ENCODE measurements at places on chromosomes 2 and 18.

DNA sequence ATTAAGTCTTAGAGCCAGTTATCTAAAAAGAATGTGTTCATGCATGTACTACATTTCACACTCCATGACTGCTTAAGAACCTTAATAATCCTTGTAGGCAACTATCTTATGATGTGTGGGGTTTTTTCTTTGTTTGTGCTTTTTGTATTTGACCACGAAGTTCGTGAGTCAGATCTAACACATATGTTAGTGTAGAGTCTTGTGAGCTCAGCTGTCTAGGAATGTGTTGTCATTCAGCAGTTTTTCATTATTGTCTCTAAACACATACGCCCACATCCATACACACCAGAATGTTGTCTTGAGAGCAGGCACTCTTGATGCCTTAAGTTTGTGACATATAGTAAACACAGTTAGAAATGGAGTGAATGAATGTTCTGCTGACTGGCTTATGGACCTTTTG, 38.4 kb downstream of the CAB39 start:
- no peak for DNase-seq

DNA sequence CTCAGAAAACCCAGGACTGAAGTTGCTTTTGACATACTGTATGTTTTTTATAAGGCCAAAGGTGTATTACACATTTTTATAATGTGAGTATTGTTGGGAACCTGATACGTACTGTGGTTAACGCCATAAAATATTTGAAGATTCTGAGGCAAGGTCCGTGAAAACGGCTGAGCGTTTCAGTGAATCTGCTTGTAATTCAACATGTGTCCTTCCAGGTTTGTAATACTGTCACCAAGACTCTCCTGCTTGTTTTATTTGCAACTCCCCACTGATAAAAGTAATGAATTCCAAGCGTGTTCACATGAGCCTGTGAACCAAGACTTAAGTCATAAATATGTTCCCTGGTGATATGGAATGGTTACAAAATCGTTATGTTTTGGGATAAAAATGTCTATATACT, 23.9 kb upstream of the FRZB start:
- no peak for DNase-seq

- no peak for DNase-seq
These were observed 188.6 kb upstream of the CDH19 start for GRCh38 chr18:66792466-66792865.

GRCh38 chr2:76938153-76938552, 584.0 kb downstream of the LRRTM4 start:
- DNase-seq: no peak

DNA sequence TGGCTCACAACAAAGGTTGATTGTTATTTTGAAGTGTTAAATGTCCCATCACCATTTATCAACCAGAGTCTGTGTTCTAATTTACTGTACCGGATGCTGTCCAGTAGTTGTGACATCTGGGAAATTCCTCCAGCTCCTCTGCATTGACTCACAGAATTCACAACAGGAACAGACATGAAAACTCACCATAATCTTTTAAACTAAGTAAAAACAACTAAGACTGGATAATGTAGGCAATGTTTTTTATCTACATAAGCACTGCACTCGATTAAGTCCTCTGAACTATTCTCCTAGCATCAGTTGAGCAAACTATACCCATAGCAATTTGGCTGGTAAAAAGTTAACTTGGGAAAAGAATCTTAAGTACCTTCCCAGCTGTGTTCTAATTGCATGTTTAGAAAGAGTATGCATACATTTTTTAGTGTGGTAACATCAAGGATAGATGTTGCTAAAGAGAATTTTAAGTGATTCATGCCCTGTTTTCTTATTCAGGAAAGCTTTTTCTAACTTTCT, 42.9 kb upstream of the MYO1B start:
- no peak for DNase-seq

DNA sequence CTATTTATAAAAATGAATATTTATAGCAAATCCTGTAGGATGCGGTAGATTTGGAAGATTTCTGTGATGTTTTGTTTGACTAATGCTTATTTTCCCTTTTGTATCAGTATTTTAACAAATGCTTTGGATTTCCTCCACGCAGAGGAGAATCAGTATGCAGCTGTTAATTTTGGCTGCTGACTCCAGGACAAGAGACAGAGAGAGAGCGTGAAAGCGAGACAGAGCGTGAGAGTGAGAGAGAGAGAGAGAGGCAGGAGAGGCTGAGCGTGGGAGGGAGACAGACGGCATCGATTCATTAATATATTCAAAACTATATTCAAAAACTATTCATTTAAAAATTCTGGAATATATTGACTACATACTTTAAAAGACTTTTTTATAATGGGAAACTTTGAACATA, 62.5 kb downstream of the RRM2 start:
- no peak for DNase-seq

GRCh38 chr2:204574486-204574885, 29.2 kb downstream of the PARD3B start:
- DNase-seq: no peak

- DNase-seq: no peak
These were observed 68.9 kb upstream of the LTBP1 start for GRCh38 chr2:32877587-32878510.

GRCh38 chr2:7736646-7737305, 819.6 kb downstream of the RNF144A start:
- DNase-seq: no peak

DNA sequence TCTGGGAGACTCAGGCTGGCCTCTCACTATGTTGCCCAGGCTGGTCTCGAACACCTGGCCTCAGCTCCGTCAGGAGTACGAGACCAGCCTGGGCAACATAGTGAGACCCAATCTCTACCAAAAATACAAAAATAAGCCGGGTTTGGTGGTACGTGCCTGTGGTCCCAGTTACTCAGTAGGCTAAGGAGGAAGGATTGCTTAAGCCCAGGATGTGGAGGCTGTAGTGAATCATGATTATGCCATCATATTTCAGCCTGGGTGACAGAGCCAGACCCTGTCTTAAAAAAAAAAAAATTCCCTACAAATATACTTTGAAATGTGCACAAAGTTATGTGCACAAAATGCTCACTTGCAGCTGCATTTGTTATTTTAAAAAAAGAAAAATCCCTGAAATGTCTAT, 26.3 kb upstream of the AGAP1 start:
- no peak for DNase-seq

GRCh38 chr2:213147538-213147937, 3.9 kb downstream of the IKZF2 start:
- DNase-seq: no peak

DNA sequence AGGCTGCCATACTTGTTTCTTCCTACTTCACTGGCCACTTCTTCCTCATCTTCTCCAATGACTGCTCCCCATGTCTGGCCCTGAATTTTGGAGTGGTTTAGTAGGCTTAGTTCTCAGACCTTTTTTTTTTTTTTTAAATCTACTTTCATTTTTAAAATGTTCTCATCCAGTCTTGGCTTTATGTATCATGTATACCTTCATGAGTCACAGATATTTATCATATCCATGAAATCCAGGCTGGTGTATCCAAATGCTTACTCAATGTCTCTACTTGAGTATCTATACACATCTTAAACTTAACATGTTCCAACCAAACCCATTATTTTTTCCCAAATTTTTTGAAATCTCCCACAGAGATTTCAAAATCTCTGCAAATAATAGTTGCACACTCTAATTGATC, 26.3 kb upstream of the CFAP36 start:
- no peak for DNase-seq

DNA sequence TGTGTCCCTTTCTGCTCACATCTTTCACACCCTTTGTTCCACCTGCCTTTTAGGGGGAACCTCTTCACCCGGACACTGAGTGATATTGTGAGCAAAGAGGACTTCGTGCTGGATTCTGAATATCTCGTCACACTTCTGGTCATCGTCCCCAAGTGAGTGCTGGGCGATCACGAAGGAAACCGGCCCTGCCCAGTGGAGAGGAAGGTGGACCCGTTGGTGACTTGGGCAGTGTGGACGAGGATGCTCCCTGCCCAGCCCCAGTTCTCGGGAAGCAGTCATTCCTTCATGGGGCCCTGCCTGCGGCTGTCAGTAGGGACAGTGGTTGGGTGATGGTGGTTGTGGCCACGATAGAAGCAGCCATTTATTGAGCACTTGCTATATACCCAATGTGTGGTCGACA, 40.8 kb downstream of the PDIA6 start:
- DNase-seq: no peak

DNA sequence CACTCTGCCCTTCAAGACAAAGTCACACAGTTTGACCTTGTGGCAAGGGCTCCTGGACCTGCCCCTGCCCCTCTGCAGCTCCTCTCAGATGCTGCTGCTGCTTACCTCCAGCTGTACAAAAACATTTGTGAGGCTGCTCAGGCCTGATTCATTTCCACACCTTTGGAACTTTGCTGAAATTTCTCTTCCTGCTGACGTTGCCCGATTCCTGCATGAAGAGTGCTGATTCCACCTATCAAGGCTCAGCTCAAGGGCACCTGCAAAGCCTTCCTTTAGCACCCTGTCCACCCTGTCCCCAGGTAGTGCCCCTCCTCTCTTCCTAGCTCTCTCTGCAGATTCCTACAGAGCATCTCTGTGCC, 738.3 kb upstream of the HS6ST1 start:
- no peak for DNase-seq

GRCh38 chr2:28134857-28135256, 244.3 kb downstream of the BABAM2 start:
- DNase-seq: no peak

DNA sequence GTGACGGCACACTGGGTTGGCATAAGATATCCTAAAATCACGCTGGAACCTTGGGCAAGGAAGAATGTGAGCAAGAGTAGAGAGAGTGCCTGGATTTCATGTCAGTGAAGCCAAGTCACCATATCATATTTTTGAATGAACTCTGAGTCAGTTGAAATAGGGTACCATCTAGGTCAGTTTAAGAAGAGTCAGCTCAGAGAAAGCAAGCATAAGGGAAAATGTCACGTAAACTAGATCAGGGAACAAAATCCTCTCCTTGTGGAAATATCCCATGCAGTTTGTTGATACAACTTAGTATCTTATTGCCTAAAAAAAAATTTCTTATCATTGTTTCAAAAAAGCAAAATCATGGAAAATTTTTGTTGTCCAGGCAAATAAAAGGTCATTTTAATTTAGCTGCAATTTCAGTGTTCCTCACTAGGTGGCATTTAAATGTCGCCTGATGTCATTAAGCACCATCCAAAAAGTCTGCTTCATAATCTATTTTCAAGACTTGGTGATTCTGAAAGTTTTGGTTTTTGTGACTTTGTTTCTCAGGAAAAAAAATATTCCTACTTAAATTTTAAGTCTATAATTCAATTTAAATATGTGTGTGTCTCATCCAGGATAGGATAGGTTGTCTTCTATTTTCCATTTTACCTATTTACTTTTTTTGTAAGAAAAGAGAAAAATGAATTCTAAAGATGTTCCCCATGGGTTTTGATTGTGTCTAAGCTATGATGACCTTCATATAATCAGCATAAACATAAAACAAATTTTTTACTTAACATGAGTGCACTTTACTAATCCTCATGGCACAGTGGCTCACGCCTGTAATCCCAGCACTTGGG, 19.6 kb downstream of the RSAD2 start:
- peak; percentile 31 for DNase-seq

DNA sequence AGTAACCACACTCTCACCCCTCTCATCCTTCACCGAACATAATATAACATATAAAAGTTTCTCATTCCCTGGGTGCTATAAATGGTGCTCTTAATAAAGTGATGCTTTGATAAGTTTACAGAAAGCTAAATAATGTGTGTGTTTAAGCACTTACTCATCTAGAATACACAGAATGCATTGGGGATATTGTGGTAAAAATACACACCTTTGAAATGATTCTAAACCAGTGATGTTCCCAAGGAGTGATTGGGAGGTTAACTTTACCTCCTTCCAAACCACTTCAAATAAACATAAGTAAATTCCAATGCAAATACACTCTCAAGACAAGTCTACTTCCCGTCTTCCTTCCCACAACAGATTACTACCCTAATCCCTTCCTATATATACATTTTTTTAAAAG, 85.3 kb upstream of the TWSG1 start:
- DNase-seq: no peak

- no peak for DNase-seq
These were observed 13.0 kb downstream of the FABP1 start for GRCh38 chr2:88114889-88115288.

GRCh38 chr2:64062840-64063239, 43.6 kb upstream of the VPS54 start:
- DNase-seq: no peak

- DNase-seq: no peak
These were observed 251.7 kb downstream of the LRRTM4 start for GRCh38 chr2:77270433-77270832.

DNA sequence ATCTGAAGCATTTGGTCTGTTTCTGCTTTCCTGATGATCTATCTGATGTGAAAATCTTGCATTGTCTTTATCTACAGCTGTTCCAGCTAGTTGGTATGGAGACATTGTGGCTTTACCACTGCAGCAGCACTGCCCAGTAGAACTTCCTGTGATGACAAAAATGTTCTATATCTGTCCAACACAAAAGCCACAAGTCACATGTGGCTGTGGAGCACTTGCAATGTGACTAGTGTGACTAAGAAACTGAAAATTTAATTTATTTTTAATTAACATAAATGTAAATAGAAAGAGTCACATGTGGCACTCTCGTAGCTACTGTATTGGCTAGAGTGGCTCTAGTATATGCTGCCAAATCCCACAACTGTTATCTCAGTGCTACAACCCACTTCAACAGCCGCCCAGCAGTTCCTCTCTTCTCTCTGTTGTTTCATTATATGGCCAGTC, 425.7 kb downstream of the SETBP1 start:
- DNase-seq: peak; percentile 16
